ENCODE measurements at places on chromosomes 2 and 18.

- DNase-seq = no peak
These were observed 30.1 kb upstream of the PNO1 start for GRCh38 chr2:68127358-68128242.

- DNase-seq = no peak
These were observed 3.1 kb downstream of the EGR4 start for GRCh38 chr2:73290049-73290839.

DNA sequence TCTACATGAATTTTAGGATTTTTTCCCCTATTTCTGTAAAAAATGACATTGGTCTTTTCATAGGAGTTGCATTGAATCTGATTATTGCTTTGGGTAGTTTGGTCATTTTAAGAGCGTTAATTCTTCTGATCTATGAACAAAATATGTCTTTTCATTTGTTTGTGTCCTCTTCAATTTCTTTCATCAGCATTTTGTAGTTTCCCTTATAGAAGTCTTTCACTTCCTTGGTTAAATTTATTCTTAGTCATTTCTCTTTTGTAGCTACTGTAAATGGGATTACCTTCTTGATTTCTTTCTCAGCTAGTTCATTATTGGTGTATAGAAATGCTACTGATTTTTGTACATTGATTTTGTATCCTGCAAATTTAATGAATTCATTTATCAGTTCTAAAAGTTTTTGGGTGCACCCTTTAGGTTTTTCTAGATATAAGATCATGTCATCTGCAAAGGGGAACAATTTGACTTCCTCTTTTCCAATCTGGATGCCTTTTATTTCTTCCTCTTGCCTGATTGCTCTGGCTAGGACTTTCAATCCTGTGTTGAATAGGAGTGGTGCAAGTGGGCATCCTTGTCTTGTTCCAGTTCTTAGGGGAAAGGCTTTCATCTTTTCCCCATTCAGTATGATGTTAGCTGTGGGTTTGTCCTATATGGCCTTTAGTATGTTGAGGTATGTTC lies 36.6 kb upstream of the AAK1 start:
- DNase-seq = no peak

GRCh38 chr2:238657132-238658053 lies 190.5 kb upstream of the TWIST2 start:
- no peak for DNase-seq

GRCh38 chr2:113134717-113135116 lies 7.3 kb downstream of the IL1RN start:
- no peak for DNase-seq

DNA sequence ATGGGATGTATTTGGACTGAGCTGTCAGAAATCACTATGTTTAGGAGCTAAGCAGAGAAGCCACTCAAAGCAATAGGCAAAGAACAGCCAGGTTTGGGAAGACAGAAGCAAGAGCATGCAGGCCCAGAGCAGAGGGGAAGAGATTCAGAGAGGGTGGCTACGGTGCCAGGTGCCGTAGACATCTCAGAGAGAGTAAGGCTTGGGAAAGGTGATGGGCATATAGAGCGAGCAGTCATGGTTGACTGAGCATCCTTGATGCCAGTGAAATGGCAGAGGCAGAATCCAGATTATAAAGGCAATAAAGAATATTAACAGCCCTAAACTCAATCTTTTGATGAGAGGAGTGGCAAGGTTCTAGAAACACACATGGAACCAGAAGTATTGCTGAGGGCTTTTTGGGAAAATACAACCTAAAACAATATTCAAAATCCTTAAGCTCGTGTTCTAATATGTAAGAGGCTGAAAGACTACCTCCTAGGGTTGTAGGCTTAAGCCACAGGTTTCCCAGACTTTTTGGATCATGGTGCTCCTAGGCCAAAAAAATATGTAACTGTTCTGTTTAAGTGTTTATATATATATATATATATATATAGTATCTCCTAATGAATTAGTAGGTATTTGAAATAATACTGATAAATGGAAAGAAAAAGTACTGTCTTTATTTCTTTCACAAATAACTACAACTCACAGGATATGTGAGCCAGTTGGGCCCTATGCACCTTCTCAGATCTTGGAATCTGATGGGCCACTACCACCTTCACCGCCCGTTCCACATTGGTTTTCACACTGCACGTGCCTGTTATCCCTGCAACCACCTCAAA lies 113.3 kb downstream of the MYCN start:
- DNase-seq = no peak

DNA sequence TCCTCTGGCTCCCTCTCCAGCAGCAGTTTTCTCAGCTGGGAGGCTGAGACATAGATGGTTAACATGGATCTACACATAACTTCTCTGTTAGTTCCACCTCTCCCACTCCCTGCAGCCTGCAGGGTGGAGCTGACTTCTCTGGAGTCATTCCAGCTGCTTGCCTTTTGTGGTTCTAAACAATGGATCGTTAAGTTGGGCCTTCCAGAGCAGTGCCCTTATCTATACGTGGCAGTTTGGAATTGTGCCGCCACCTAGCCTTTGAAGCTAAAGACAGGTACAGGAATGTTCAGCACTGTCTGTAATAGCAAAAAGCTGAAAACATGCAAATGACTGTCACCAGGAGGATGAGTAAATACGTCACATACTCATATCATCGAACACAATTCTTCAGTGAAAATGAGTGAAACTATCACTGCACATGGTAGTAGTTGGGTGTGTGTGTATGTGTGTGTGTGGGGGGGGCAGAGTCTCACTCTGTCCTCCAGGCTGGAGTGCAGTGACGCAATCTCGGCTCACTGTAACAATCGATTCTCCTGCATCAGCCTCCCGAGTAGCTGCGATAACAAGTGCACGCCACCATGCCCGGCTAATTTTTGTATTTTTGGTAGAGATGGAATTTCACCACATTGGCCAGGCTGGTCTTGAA lies 50.3 kb downstream of the SH2D6 start:
- no peak for DNase-seq

DNA sequence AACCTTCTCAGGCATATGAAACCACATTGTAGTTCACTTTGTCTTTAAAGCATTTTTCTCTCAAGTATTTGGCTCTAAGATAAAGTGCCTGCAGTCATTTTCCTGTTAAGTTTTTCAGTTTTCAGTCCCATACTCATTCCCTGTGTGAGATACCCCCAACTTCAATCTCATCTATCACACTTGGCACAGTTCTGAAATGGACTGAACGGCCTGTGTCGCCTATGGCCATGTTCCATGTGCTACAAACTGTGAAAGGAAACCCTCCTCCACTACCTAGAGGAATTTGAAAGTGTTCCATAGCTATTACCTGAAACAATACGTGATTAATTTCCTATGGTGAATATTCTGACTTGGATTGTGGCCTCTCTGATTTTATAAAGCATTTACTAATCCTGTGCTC lies 319.1 kb downstream of the CTNNA2 start:
- DNase-seq = no peak

DNA sequence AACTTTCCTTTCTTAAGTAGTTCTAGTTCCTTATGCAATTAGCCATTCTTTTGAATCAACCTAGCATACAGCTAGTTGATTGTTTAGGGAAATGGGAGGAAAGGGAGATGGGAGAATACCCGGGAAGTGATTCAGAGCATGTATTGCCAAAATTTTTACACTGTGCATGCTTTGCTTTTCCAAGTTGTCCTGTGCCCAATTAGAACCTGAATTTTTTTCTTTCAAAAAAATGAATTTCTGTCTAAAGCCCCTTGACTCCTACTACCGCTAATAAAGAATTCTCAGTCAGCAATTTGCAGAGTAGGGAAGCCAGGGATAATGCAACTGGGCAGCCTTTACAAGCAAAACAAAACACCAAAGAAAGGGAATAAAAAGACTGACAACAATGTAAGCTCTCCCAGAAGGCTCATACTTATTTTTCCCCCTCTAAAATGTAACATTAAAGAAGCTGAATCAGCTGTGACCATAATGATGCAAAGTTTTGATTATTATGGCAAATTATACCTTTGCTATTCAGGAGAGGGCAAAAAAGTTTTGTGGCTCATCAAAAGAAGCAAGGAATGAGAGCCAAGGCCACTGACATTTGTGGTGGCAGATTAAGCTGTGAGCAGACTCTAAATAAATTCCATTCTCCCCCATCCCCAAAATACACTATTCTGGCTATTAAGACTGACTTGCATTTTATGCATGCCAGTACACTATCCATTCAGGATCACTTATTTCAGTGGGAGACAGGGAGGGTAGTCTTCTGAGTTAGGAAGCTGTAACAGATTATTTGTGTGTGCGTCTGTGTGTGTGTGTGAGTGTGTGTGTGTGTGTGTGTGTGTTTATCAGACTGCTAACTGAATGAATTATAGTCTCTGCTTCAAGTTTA lies 174.3 kb downstream of the ERBB4 start:
- DNase-seq = no peak

- no peak for DNase-seq
These were observed 188.8 kb downstream of the PTPRM start for GRCh38 chr18:7755753-7756475.

- no peak for DNase-seq
These were observed 159.1 kb upstream of the ZSWIM2 start for GRCh38 chr2:187008111-187008510.
